ENCODE measurements at places on chromosomes 12 and 14. TPM values are rescaled to one million over a fixed set of nuclear protein-coding genes. Genes with fewer than 3 reads are reported as not detected.

- H3K27ac ChIP-seq: no peak overlapping the region
- no peak overlapping the region for H3K4me3 ChIP-seq
Measured at GRCh38 chr14:63392236-63392635, 73.5 kb upstream of the GPHB5 start.

GRCh38 chr14:35235840-35236239, 56.3 kb upstream of the PSMA6 start:
- DNase-seq: no peak
- H3K27ac ChIP-seq: no peak overlapping the region
- H3K27me3 ChIP-seq: no peaks in the 10 kb centered on the region
- peaks cover 5% of the 10 kb centered on the region for H3K36me3 ChIP-seq
- H3K4me1 ChIP-seq: no peaks in the 10 kb centered on the region
- no peak overlapping the region for H3K4me3 ChIP-seq

DNA sequence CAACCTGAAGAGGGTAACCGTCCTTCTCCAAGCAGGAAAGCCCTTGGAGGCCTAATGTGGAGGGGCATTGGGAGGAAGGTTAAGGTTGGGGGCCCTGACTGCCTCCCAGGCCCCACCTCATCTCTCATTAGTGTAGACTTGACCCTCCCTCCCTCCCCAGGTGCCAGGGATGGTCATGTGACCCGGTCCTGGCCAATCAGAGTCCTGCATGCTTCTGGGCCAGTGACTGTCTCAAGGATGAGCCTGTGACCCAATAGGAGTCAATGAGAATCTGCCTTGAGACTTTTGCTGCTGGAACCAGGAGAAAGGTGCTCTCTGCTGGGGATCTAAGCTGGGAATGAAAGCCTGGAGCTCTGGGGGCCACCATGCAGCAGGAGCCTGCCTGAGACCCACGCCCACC, 70.8 kb downstream of the NCOR2 start:
- no peak overlapping the region for H3K4me3 ChIP-seq
- DNase-seq: no peak
- peaks cover 41% of the 10 kb centered on the region for H3K36me3 ChIP-seq
- peaks cover 79% of the 10 kb centered on the region for H3K4me1 ChIP-seq

DNA sequence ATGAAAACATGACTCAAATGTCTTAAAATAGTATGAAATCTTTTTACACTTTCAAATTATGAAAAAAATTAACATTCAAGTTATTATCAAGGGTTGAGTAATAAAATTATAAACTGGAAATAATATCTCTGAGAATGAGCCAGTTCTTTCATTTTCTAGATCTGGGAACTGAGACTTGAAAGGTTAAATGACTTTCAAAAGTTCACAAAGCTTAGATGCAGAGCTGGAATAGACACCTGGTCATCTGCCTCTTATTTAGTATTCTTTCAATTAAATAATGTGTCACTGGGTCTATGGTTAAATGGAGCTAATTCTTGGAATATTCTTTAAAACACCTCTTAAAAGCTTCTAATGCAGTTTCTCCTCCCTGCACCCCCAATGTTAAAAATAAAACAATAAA, 86.6 kb downstream of the CDK17 start:
- H3K36me3 ChIP-seq: peaks cover 25% of the 10 kb centered on the region
- H3K4me1 ChIP-seq: peaks cover 4% of the 10 kb centered on the region
- H3K27me3 ChIP-seq: no peaks in the 10 kb centered on the region

DNA sequence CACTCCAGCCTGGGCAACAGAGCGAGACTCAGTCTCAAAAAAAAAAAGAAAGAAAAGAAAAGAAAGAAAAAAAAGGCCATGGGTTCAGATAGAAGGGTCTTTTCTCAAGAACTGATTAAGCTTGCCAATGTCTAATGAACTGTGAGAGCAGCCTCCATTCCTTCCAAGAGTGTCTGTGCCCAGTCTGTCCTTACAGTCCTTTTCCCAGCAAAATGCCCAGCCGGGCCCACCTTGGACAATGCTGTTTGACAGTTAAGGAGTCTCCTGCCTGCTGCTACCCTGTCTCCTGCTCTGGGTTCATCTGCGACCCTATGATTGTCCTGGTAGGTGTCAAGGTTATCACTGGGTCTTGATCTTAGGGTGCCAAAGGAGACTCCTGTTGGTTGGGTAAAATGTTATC, 21.4 kb downstream of the SYNE3 start:
- DNase-seq: no peak
- peaks cover 76% of the 10 kb centered on the region for H3K4me1 ChIP-seq
- no peak overlapping the region for H3K4me3 ChIP-seq
- H3K36me3 ChIP-seq: no peaks in the 10 kb centered on the region

PLEKHD1 gene
- not detected for total RNA-seq

Data from esophagus squamous epithelium (tissue), 5 donors.